ENCODE measurements at places on chromosomes 6 and 20.

DNA sequence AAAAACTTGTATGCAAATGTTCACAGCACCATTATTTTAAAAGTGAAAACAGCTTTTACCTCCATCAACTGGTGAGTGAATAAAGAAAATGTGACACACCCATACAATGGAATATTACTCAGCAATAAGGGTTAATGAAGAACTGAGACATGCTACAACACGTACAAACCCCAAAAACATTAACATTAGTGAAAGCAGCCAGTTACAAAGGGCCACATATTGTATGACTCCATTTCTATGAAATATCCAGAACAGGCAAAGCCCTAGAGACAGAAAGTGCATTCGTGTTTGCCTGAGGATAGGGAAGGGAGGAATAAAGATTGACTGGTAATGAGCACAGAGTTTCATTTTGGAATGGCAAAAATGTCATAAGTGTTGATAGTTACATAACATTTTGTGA lies 21.5 kb downstream of the EPM2A start:
- DNase-seq = no peak

- DNase-seq = no peak
Measured at GRCh38 chr6:144294016-144294415, 8.9 kb downstream of the UTRN start.

- no peak for DNase-seq
Measured at GRCh38 chr6:40308533-40309306, 278.4 kb downstream of the LRFN2 start.

GRCh38 chr6:116419069-116419786 lies 41.9 kb upstream of the CALHM6 start:
- no peak for DNase-seq

DNA sequence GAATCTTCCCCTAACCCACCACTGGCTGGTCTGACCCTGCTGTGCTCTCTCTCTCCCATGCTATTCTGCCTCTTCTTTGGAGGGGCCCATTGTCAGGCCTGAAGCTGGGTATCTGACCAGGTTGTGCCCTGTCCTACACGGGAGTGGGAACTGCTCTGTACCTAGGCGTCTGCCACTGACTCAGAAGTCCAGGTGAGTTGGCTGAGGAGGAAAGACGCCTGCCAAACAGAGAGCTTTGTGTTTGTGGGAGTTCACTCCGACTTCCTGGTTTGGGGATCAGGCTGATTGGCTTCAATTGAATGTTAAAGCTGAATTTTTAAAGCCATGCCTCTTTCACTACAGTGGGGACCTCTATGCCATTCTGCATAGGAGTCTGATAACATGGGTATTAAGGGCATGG lies 136.0 kb downstream of the CCDC170 start:
- no peak for DNase-seq

DNA sequence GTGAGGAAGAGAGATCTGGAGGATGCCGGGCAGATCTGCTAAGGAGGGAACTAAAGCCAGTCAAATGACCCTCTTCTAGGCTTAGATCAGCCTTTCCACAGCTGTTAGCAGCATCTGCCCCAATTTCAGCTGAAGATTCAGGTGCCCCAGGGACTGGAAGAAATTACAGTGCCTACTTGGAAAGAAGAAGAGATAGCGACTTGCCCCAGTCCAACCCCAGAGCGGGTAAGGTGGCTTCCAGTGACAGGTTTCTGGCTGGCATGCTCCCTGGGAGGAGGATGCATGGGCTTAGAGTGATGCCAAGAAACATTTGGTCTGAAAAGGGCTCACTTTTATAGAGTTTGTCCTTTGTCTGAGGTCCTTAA lies 620 bp downstream of the TJAP1 start:
- no peak for DNase-seq

DNA sequence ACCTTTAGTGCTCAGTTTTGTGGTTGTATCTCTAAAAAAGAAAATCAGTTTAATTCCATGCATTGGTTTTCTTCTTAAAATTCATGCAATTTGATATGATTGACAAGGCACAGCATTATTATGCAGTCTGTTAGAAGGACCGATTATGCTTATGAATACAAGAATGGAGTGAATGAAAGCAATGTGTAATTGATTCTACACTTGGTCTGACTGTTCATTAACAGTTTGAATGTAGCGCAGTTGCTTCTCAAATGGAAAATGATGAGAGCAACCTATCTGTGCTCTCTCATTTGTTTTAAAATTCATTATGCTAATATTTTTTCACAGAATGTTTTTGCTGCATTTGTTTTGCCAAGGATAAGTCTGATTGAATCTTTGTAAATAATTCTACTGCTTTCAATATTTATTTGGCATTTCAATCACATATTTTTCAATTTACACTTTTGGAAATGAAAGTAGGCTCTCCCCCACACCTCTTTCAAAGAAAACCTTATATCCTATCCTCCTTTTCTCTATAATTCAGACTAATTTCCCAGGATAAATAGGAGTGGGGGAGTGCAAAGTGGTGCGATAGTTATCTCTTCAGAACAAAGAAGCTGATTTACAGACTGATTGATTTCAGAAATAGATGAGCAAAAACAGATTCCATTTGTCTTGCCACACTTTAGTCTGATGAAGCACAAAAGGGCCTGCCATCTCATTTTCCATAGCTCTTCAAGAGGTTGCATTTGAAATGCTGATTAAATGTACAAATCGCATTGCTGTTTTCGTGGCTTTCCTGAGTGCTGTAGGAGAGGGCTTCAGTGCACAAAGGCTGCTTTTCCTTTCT lies 885.3 kb upstream of the FLRT3 start:
- no peak for DNase-seq

DNA sequence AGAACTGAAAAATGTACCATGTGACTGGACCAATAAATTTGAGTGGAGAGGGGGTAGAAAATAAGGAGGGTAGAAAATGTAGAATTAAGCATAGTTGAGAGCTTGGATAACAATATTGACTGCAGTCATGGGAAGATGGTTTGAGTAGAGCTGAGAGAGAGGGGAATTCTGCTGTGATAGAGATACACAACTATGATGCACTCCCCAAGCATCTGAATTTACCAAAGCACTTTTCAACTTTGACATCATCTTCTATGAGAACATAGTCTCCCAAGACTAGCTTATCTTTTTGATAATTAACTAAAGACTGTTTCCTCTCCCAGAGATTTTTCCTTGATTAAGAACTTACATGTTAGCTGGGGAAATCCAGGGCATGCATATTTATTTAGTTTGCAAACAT lies 103.1 kb downstream of the TNFRSF21 start:
- no peak for DNase-seq

DNA sequence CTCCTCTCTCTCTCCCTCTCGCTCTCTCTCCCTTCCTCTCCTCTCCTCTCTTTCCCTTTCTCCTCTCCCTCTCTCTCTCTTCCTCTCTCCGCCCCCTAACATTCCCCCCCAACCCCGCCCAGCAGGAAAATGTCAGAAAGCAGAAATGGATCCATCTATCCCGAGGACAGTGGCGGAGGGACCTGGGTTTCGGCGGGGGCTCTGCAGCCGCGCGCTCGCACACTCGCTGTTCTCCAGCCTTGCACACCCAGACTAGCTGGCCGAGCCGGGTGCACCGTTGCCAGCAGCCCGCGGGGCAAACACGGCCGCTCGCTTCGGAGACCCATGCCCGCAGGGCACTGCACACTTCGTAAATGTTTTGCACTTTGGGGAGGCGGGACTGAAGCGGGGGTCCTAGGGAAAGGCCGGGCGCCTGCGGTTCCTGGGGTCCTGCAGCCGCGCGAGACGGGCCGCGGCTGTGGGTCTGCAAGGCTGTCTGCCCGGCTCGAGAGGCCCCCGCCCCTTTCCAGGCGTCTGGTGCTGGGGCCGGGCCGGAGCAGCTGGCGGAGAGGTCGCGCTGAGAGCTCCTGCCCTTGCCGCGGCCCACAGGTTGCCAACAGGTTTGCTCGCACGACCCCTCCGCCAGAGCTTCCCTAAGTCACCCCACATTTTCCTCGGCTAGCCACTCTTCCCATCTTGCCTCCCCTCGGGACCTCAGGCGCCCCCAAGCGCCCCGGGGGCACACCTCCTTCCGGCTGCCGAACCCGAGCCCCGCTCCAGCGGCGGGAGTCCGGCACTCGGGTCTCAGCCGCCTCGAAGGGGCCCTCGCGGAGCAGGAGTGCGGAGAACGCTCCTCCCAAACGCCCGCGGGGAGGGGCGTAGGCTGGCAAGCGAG lies 818 bp upstream of the MDGA1 start:
- DNase-seq = peak; percentile 72

GRCh38 chr6:40778918-40779317 lies 191.8 kb upstream of the LRFN2 start:
- DNase-seq = no peak

- no peak for DNase-seq
Measured at GRCh38 chr20:11753155-11753554, 164.5 kb upstream of the BTBD3 start.

GRCh38 chr6:132464538-132465256 lies 48.2 kb downstream of the STX7 start:
- DNase-seq = no peak

- no peak for DNase-seq
Measured at GRCh38 chr6:138920906-138921305, 67.1 kb downstream of the REPS1 start.

- no peak for DNase-seq
Measured at GRCh38 chr6:36596356-36596755, 2.2 kb downstream of the SRSF3 start.

GRCh38 chr20:63961664-63962425 lies 5.6 kb upstream of the UCKL1 start:
- DNase-seq = no peak

DNA sequence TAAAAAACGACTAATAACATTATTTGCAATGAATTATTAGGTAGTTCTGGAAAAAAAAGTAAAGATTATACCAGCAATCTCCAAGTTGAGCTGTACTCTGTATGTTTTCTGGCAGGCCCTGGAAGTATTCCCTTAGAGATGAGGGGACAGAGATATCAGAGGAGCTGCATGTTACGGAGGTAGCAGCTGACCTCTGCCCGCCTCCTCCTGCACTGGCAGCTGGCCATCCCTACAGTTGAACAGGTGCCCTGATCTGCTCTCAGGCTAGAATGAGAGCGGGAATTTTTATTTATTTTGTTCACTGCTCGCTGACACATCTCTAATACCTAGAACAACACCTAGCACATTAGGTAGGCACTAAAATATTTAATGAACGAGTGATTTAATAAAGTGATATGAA lies 23.1 kb downstream of the FBXL4 start:
- no peak for DNase-seq

GRCh38 chr6:31467151-31467550 lies 30.8 kb upstream of the MICB start:
- DNase-seq = no peak

Data from effector memory CD4-positive, alpha-beta T cell (primary cell).